ENCODE measurements at places on chromosomes 5 and 9.

- no peak for DNase-seq
Measured at GRCh38 chr9:131395157-131396098, 1.5 kb downstream of the PRRC2B start.

DNA sequence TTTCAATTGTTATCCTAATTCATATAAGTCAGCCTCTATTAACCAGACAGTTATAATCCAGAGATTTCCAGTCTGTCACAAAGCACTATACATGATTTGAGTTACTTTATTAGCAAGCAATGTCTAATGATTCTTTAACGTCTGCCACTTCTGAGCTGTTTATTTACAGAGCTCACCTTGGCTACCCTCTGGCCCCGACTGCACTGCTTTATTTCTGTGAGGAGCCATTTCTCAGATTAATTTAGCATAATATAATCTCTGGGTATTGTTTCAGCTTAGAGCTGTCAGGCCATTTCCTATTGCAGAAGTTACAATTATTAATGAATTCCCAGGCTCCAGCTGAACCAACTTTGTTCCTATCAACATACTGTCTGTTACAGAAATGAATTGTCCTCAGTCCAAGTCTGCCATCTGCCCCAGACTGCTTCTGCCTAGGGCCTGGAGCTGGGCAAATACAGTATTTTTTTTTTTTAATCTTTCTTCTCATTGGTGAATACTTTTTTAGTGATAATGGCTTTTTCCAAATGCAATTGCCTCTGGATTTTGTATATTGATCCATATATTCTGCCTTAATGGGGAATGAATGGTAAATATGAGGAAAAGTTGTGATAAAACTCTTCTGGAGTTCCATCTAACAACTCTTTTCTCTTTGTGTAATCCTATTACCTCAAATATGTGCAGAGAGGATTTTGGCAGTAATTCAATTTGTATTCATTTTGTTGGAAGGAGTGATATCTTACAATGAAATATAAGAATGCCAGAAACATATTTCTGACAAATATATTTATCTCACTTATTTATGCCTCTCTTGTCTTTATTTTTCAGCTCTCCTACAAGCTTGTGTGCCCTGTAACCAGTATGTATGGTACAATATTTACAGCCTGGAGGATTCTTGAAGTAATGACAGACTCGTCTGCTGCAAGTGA, 104.7 kb downstream of the FOCAD start:
- DNase-seq: no peak

DNA sequence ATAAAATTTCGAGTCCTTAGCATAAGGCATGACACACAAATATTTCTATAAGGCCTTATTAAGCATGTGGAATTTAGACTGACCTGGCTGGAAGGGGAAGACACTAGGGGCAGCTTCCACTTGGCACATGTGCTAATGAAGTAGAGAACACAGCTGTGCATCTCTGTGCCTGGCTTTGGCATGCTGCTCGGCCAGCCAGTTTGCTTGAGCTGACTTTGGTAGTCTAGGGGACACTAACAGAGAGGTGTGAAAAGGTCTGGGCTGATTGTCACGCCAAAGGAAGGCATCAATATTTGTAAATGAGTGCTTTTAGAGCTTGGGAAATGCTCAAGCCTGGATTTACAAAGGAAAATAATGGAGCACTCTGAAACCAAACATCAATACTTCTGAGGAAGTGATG, 723.7 kb downstream of the PRELID2 start:
- DNase-seq: no peak

DNA sequence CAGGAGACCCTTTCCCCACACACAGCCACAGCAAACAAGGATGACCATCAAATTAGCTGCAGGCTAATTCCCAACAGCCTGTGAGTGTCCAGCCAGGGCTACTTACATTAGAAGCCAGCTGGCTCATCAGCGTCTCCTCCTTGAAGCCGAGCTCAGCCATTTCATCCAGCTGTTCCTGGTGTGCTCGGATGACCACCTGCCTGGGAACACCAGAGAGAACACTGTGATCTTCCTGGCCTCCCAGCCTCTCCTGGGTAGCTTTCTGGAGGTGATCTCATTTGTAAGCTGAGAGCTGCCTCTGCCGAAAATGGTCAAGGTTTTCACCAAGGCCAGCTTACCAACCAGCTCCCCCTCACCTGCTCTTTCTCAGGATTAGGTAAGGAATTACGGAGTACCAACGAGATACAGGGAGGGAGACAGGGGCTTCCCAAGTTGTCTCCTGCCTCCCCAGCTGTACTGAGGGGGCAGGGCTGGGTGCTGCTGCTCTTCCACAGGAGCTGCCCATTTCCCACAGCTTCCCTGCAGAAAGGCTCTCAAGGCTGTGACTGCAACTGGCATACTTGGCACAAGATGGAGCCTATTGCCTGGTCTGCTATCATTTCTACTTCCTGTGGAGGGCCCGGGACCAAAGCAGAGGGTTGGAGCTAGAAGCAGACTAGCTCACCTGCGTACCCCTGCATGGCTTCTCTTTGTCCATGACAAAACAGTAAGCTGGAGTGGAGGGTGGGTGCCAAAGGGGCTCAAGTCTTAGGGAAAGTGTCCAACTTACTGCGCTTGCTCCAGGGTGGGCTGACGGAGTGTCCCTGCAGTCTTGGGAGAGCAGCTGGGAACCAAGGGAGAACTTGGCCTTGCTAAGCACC, 73.9 kb downstream of the KIF24 start:
- no peak for DNase-seq

- DNase-seq: no peak
Measured at GRCh38 chr5:151137067-151137825, 20.3 kb downstream of the ANXA6 start.

DNA sequence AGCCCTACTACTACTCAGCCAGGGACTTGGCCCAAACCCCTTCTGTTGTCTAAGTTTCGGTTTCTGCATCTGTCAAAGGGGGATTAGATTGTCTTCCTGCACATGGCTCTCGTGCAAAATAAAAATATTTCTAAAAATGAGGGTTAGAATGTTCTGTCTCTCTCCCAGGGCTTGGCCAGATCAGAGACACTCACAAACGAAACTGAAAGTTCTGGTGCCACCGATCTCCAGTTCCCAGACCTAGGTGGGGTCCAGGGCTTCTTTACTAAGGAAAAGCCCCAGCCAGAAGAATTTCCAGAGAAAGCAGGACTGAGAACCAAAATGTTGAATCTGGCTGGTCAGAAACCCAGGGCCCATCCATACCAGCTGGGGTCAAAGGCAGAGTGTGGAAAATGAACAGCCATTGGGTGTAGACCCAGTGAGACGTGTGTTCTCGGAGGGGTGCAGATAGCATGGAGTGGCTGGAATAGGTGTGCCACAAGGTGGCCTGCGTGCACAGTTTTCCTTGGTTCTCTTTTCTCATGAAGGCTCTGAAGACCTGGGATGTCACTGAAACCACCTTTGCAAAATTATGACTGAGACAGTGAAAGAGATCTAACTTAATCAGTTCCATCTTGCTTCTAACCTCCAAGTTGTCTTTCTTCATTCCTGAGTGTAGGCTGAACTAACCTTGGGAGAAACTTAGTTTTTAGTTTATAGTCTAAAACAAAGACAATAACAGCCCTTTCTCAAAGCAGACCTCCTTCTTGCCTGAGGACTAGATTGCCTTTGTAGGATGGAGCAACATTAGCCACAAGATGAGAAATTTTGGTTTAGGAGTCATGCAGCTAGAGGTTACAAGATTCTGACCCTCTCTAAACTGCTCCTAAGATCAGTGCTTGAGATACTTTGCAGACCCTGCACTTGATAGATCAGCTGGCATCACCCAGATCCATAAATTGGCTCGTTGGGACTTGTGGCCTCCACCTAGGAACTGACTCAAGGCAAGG, 2.3 kb upstream of the SLC23A1 start:
- DNase-seq: no peak

DNA sequence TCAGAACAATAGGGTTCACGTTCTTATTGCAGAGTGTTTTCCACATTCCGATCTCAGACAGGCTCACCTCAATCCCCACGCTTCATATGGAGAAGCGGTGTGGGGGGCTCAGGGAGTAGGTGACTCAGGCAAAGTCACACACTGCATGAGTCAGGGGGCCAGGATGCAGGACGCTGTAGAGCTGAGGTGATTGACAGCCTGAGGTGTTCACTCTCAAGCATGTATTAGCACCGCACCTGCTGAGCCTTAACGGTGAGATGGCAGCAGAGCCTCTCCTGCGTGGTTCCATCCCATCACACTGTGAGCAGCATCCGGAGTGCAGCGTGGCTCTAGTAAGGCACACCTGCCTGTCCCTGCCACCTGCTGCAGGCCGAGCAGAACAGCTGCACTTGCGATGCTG, 194.0 kb downstream of the IRX2 start:
- DNase-seq: no peak

GRCh38 chr9:35669331-35670145, 4.2 kb upstream of the CA9 start:
- DNase-seq: no peak

GRCh38 chr5:132439521-132440089, 51.0 kb downstream of the IRF1 start:
- DNase-seq: no peak

- peak; percentile 15 for DNase-seq
Measured at GRCh38 chr5:112186401-112186990, 232.6 kb downstream of the EPB41L4A start.

- no peak for DNase-seq
Measured at GRCh38 chr5:150618163-150618562, 22.3 kb upstream of the SYNPO start.

DNA sequence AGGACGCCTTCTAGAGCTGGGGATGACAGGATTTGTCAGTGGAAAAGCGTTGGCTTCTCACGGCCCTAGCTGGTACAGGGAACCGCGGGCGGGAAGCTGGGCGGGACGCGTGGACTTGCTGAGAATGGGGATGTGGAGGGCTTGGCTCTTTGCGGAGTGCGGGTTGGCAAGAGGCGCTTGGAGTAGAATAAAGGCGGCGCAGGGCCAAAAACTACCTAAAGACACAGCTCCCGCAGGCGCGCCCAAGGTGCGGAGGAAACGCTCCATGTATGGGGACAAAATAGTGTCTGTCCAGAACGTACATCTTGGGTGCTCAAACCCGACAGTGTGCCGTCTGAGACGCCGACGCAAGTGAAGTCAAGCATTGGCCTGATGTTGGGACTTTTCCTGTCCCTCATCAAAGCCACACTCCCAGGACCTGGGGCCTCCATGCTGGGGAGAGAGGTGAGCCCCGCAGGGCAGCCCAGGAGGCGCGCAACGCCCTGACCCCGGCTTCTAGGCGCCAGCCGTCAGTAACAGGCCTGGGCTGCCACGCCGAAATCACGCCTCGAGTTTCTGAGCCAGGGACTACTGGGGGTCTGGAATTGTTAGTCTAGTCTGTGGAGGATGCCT, 1.6 kb upstream of the NKX2-5 start:
- no peak for DNase-seq

GRCh38 chr9:126296687-126297086, 29.9 kb upstream of the MVB12B start:
- no peak for DNase-seq

DNA sequence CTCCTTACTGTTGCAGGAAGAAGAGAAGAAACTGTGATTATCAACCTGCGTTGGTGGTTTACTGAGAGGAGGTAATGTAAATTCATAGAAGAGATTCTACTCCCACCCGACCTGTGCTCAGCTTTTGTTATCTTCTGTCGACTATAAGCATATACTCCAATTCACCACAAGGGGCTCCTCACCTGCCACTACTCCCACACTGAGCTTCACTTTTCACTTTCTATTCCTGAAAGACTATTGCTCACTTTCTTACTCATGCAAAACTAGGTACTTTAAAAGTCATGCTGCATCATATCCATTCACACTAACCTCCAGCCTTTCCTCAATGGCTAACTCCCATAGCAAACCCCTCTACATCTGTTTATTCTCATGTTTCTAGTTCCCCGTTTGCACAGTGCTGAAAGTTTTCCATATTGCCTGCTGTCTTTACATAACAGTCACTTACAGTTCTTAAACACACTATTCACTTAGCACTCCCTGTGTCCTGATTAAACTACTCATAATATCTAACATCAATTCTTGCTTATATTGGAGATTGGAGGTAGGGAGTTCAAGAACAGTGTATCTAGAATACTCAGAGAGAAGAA, 1062.6 kb downstream of the NR2F1-AS1 start:
- DNase-seq: no peak

GRCh38 chr5:109744261-109744660, 54.5 kb downstream of the MAN2A1 start:
- no peak for DNase-seq

- no peak for DNase-seq
Measured at GRCh38 chr5:112935675-112936074, 13.6 kb upstream of the REEP5 start.

- no peak for DNase-seq
Measured at GRCh38 chr5:123014689-123015088, 21.8 kb downstream of the PPIC start.

- DNase-seq: no peak
Measured at GRCh38 chr5:135137146-135137915, 103.3 kb upstream of the PITX1 start.

DNA sequence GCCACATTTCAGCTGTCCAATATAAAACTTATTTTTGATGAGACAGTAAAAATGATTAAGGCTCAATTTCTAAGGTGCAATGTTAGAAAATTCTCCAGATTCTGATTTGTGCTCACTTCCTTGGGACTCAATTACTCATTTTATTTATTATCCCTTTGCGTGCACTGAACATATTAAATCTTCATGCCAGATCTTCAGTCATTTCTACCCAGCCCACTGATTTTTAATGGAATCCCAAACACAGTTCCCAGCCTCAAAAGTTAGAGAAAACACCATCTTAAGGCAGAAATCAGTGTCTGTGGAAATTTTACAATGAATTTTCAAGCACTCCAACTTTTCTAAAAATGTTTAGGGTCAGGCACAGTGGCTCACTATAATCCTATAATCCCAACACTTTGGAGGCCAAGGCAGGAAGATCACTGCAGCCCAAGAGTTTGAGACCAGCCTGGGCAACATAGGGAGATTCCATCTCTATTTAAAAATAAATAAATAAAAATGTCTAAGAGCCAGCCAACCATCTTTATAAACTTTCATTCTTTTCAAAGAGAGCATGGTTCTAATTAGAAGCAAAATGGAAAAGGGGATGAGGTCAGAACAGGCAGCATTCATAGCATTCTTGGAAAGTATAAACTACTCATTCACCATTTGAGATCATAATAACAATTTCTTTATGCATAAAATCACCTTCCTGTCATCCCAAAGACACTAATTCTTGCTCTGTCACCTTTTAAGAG, 53.7 kb downstream of the TLE1 start:
- no peak for DNase-seq

GRCh38 chr5:148768806-148769415, 57.5 kb upstream of the ADRB2 start:
- DNase-seq: no peak

DNA sequence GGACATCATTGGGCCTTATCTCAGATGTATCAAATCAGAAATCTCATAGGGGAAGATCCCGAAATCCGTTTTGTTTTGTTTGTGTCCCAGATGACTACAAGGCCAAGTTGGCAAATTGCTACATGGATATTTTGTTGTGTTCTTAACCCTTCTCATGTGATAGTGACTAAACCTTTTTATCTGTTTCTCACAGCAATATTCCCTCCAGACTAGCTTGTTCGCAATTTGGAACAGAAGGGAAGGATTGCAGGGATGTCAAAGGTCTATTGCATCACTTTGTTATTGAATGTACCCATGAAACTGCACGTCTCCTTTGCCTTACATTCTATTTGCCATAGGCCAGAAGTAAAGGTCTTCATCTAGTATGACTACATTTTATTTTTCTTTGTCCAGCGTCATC, 453.9 kb downstream of the NFIB start:
- no peak for DNase-seq

GRCh38 chr9:115952430-115953292, 200.9 kb upstream of the PAPPA start:
- no peak for DNase-seq
